GM19239 (cell line): ENCODE measurements at places on chromosomes 1 and 21.

DNA sequence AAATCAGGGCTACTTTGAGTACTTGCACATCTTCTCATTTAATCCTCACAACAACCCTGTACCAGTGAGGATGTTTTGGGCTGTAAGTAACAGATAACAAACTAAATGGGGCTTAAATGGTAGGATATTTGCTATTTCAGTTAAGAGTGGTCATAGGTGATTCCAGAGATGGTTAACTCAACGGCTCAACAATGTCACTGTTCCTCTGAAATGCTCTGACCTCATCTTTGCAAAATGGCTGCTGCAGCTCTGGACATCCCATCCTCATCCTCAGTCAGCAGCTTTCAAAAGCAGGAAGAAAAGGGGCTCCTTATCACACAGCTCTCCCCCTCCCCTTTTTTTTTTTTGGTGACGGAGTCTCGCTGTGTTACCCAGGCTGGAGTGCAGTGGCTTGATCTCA, 1.5 kb downstream of the LDLRAD2 start:
- no peak for DNase-seq

GRCh38 chr1:116808200-116808847, 54.1 kb downstream of the CD2 start:
- no peak for DNase-seq

DNA sequence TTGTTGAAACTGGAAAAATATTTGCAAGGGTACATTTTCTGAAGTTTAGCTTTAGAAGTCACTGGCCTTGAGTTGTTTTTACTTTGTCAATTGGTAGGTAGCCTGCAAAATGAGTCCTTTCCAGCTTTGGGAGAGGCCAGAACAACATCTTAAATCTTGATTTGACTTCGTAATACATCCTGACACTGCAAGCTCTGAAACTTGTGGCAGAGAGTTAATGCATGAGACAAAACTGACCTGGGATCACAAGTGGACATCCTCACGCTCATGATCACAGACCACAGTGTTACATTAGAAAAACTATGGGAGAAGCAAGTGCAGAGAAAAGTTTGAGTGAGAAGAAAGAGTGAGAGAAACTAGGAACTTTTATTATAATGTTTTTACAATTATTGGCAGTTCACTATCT, 550.9 kb downstream of the USP25 start:
- DNase-seq = no peak

- DNase-seq = no peak
These were observed 3.6 kb downstream of the CR1 start for GRCh38 chr1:207499573-207499972.

DNA sequence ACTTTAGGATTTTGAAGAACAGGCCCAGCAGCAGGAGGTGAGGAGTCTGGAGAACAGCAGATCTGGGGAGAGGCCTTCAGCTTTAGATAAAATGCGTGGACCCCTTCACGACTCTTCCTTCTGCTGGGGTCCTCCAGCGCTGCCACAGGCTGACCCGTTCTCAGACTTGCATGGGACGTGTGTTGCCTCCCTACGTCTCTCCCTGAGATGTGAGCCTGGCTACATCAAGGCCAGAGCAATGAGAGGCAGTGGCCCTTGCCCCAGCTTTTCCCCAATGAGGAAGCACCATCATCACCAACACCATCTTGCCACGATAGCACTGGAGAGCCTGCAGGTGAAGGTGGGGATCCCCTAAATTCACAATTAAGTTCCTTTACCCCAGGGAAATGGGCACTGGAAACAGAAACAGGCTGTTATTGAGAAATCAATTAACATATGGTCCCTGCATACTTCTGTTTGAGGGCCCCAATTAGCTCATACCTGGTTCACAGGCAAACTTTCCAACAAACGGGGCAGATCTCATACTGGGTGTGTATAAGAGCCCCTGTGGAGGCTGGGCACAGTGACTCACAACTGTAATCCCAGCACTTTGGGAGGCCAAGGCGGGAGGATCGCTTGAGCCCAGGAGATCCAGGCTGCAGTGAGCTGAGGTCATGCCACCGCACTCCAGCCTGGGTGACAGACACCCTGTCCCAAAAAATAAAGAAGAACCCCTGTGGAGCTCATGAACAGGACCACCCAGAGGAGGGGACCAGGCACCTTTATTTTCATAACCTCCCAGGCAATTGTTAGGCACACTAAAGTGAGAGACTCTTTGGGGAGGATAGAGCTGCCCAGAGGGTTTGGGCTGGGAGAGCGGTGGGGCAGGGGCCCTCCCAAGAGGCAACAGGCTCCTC, 12.1 kb upstream of the ADAMTSL4 start:
- no peak for DNase-seq

DNA sequence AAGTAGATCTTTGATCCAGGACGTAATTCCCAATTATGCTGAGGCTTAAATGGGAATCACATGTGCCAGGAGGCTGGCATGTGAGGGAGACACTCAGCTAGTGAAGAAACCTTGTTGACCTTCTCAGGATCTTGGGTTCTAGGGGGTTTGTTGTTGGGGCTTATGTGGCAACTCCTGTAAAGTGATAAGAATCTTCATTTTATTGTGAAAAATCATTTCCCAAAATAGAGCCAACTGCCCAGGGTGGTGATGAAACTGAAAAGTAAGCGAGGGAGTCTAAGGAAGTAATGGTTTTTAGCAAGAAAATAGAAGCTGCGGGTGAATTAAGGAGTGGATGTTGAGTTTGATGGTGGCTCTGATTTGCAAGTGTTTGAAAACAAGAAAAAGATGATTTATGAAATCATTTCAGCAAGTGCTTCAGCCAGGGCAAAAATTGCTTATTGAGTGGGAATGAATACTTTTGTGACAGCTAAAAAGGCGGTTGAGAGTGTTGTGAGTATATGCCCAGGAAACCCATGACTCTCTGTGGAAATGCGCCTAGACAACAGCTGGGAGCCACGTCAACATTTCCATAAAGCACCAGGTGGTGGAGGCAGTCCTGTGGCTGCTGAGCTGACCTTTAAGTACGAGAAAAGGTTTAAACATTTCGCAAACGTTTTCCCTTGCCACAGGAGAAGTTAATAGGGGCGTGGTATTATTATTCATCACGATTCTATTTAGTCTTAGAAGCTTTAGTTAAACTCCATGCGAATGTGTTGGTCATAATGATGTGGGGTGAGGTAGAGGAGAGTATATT, 102.7 kb downstream of the HMGB4 start:
- DNase-seq = no peak

DNA sequence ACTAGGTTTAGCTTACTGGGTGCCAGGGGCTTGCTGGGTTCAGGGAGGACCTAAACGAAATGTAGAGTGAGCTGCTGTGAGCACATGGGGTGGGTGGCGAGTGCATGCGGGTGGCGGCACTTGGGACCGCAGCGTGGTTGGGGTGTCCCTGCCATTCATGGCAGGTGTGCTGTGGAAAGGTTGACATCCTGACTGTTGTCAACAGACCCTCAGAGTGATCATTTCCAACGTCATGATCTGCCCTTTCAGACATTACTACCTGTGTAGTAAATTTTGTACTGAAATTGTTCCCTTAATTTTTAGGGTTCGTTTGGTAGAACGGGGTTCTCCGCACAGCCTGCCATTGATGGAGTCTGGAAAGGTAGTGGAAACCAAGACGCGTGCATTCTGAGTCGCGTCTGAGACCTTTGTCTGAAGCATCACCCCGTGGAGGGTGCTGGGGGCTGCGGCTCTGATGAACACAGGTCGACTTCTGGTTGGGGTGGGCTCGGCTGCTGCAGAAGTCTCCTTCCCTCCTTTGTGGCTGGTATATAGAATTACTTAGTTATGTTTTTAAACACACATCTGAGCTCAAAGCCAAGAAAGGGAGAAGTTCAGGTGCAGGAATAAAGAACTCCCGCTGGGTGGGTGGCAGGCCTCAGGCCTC, 43.3 kb downstream of the S100B start:
- DNase-seq = no peak

DNA sequence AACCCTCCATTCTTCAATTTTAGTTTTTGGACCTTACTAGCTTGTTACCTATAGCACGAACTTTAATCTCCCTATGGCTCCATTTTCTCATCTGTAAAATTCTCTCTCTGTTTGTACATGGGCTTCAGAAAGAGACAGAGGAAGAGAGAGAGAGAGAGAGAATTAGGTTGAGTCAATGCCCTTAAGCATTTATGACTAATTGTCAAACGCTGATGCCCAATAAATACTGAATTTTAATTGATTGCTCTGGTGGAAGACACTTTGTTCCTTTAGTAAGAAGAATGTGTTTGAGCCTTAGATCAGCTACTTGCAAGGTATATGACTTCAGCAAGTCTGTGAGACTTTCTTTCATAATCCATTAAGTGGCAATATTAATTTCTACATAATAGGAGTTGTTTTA, 743.1 kb upstream of the ADGRL4 start:
- DNase-seq = no peak

DNA sequence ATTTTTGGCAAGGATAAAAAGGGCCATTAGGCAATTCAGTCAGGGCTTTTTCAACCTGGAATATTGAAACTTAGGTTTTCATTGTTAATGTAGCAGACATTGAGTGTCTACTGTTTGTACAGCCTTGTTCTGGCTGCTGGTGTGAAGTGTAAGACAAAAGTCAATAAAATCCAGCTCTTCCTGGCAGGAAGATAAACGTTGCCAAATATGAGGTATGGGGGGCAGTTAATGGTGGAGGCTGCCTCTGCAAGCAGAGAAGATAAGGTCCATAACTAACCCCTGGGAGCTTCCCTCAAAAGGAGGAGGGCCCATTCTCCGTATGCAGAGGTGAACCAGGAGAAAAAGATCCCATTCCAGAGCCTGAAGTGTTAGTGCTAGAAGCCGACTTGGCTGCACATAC, 19.5 kb upstream of the SHE start:
- no peak for DNase-seq

DNA sequence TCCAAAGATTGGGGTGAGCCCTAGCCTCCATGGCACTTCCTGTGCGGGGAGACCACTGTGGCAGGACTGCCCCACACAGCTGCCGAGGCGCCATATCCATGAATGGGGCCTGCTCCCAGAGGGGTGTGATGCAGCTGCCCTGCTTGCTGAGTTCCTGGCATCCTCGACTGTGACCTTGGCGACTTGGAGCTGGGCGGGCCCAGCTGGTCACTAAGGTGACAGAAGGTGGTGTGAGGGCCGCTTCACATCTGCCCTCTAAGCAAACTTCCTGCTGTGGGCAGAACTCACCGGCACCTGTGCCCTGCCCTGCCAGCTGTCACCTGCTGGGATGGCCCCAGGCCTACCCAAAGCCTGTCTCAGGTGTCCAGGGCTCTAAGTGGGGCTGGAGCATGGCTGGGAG, 9.0 kb downstream of the TMEM61 start:
- DNase-seq = no peak

DNA sequence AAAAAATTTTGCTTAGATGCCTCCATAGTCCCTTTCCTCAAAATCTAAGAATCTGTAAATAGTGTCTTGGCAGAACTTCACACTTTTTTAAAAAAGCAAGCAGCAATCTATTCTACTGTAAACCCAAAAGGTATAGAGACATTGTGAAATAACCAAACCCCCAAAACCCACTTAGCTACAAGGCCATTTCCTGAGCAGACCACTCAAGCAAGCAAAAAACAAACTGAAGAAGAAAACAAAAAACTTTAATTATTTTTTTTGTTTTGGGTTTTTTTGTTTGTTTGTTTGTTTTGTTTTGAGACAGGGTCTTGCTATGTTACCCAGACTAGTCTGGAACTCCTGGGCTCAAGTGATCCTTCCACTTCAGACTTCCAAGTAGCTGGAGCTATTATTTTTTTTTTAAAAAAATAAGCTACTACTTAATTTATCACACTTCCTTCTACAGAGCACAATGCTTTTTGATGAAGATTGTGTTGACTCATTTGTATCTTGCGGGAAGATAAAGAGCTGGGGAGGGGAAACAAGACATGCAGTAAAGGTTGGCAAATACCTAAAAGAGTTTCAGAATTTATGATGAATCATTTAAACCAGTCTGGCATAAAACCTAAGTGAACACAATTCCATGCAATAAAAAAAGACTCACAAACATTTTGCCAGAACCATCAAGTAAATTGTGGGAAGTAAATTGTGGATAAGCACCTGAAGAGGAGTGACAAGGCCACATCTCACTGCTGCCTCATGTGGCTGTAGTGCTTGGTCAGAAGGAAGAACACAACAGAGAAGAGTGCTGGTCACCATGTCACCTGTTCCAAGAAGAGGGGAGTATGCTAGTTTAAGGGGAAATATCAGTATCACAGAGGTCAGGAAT, 2.7 kb upstream of the PTPN22 start:
- no peak for DNase-seq

DNA sequence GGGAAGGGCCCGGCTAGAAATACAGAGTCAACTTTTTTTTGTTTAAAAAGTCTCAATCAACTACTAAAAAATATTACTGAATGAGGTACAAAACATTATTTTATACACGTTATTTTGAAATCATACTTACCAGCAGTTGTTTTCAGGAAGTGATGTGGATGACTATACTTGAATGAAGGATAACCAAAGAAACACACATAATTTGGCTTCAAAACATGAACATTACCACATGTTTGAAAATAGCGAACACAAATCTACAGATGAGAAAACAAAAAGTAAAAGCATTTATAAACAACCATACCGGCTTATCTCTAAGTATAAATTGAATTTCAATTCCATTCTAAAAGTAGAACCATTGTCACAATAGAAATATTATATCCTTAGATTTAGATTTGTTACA, 9.0 kb downstream of the DBT start:
- DNase-seq = no peak

DNA sequence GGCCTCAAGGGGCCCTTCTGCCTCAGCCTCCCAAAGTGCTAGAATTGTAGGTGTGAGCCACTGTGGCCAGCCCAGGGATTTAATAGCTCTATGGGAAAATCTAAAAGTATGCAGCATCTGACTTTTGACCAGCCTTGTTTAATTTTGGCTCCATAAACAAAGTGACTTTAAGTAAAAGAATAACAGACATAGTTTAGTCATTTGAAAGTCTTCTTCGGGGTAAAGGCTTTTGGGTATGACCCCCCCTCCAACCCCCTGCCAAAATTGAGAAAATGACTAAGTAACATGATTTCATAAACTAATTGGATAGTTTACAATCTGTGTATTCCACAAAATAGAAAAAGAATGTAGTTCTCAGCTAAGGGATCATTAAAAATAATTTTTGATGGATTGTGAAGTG, 17.0 kb downstream of the GPBP1L1 start:
- no peak for DNase-seq

DNA sequence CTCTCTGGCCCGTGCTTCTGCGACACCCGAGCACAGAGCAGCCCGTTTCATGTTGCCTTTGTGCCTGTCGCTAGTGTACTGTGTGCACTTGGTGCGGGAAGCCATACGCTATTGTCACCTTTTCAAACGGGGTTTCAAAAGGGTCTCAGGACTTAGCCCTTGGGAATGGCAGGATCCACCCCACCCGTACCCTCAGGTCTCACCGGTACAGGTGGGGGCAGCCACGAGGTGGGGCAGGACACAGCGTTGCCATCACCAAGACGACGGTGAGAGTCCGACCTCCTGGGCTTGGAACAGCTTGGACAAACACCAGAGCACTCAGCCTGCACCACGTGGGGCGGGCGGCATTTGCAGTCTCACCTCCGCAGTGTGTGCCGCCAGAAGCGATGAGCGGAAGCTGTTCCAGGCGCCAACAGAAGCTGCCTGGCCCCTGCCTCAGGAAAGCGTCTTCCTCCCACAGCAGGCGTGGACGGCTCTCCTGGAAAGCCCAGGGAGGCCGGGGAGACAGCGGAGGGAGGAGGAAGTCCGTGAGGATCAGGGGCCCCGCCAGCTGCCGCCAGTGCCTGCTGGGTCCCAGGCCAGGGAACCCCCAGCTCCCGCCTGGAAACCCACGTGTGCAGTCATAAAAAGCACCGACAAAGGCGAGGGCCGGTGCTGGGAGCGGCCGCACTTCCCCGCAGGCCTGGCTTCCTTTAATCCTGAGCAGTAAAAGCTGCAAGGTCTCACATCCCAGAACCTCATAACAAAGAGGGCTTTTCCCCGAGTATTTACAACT, 131.3 kb upstream of the ARHGEF16 start:
- DNase-seq = no peak

GRCh38 chr1:45883658-45884057, 80.2 kb downstream of the MAST2 start:
- DNase-seq = no peak
